ENCODE measurements at places on chromosomes 6 and 20.

DNA sequence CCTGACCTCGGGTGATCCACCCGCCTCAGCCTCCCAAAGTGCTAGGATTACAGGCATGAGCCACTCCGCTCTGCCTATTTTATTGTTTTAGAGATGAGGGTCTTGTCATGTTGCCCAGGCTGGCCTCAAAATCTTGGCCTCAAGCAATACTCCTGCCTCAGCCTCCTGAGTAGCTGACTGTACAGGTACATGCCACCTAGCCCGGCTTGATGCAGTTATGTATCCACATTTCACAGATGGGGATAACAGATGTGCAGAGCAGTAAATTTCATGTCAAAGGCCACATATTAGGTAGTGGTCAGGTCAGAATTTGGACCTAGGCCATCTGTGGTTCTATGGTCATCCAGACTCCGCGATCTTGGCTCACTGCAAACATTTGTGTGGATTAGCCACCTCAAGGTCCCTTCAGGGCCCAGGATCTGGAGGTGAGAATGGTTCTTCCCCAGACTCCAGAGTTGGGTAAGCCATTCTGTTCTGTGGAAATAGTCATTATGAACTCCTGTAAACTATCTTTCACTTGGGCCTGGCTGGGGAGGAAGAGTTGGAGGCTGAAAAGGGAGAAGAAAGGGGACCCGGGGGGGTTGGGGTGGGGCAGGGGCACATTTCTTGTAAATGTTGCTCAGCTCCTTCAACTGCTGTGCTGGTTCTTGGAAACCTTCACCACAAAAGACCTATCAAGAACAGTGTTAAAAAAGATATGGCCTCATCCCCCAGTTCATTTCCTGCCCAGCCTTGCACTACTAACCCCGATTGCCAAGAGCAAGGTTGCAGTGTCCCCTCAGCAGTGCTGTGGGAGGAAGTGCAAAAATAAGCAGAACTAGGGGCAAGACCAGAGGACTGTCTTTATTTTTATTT lies 13.0 kb downstream of the PIM1 start:
- peak; percentile 4 for DNase-seq

GRCh38 chr6:68139130-68139529 lies 496.0 kb upstream of the ADGRB3 start:
- DNase-seq: no peak

DNA sequence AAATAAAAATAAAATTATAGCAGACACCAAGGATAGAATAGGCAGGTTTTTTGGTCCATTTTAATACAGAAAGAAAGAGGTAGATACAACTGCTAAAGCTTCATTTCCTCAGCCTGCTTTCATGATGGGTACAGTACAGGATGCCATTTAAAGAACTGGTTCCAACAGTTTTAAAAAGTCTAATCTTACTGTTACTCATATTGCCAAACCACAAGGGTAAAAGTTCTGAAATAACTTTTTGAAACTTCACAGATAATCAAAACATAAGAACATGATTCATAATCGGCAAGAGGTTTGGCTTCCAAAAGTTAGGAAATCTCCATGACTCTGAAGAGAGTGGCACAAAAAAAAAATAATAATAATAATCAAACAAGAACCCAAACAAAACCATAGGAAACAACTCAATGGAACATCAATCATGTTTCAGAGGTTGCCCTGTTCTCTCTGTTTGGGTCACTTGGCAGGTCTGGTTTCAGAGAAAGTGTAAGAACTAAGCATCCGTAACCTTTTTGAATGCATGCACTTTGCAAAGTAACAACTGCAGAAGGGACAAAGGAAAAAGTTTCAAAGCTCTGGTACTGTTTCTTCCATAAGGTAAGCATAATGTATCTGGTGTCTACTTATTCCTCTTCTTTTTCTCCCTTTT lies 79.7 kb downstream of the SMLR1 start:
- no peak for DNase-seq

DNA sequence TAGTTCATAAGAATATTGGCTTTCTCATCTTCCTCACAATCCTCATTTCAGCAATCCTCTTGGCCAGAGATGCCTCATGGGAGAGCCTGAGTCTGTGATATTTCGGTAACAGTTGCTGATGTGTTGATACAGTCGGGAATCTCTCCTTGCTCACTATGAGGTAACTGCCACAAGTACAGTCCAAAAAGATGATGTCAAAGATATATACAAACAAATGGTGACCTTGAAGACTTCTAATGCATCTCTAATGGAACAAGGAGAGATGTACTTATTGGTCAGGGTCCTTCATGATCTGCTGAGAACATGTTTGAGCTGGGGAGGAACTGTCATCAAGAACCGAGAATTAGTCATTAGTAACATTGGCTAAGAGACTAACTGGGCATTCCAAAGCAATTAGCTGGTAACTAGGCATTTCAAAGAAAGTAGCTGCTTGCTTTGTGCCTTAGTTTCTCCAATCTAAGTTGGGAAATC lies 56.1 kb downstream of the FILIP1 start:
- DNase-seq: no peak

- DNase-seq: no peak
Observed at GRCh38 chr6:142856624-142857232, 88.2 kb downstream of the HIVEP2 start.

GRCh38 chr6:109263873-109264700 lies 118.2 kb downstream of the CD164 start:
- no peak for DNase-seq

GRCh38 chr6:158372574-158372973 lies 60.3 kb downstream of the TULP4 start:
- DNase-seq: no peak

GRCh38 chr6:144485531-144485930 lies 200.4 kb downstream of the UTRN start:
- DNase-seq: no peak

GRCh38 chr6:159865226-159865920 lies 25.4 kb upstream of the MAS1 start:
- DNase-seq: no peak
